Islet precursor cell (in vitro differentiated cells): ENCODE measurements at places on chromosomes 6 and 20.

DNA sequence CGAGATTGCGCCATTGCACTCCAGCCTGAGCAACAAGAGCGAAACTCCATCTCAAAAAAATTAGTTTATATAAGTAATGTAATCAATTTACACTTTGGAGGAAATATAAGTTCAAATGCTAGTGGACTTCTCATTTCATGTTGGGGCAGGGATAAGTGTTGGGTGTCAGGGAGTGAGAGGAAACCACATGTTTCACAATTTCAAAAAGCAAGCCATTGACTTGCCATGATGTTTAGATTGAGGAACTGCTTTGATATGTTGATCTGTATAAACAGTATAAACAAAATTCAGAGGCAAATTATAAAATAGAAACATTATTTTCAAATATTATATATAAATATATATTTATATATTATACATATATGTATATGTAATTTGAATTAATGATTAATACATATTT, 42.7 kb downstream of the FILIP1 start:
- DNase-seq = no peak

GRCh38 chr6:169811072-169811471, 59.6 kb downstream of the ERMARD start:
- DNase-seq = no peak

DNA sequence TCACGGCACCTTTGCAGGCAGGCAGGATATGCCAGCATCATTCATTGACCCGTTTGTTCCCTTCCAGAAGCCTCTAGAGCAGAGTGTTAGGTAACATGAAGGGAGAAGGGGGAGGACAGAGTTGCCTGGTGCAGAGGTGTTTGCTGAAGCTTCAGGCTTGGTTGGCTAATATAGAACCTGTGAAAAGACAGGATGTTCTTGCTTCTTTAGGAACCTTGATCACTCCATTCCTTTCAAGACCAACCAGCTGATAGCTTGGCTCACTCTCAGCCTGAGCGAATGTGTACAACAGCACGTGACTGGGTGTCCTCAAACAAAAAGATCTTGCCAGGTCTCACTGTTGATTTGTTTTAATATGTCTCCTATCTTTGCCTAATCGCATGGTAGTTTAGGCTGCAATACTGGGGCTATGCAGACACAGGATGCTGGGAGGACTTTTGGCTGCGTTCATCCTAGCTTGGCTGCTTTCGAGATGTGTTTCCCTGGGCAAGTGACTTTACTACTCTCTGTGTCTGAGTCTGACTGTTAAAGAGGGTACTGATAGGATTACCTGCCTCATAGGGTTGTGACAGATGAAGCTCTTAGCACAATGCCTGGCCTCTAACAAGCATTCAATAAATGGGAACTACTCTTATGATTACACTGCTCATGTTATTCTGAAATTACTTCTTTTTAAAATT, 16.0 kb downstream of the SHLD1 start:
- no peak for DNase-seq

- DNase-seq = no peak
Observed at GRCh38 chr6:88573561-88573960, 389.9 kb downstream of the RNGTT start.

DNA sequence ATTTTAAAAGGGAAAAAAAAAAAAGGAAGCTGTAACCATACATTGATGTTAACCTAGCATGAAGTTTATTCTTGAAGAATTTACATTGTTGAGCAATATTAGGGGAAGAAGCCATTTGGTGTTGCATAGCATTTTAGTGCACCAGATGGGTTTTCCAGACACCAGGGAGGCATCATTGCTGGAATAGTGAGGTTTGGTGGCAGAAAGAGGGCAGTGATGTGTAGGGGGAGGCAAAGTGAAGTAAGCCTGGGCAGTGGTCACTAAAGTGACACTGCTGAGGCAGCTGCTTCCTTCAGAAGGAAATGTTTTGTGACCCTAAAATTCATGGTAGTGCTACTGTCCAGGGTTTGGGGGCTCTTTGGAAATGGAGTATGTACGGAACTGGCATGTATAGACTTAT, 2.6 kb downstream of the TOMM6 start:
- DNase-seq = no peak

GRCh38 chr6:95517004-95517403, 60.3 kb upstream of the MANEA start:
- DNase-seq = peak; percentile 75
